HFFc6 (cell line): ENCODE measurements at places on chromosomes 4 and X. TPM values are rescaled to one million over a fixed set of nuclear protein-coding genes. Genes with fewer than 3 reads are reported as not detected.

- no peak overlapping the region for H3K27ac ChIP-seq
- H3K4me1 ChIP-seq, result no peaks in the 10 kb centered on the region
- no peaks in the 10 kb centered on the region for H3K36me3 ChIP-seq
- no peak overlapping the region for H3K4me3 ChIP-seq
- no peak for DNase-seq
These were observed 14.6 kb upstream of the NDST4 start for GRCh38 chr4:115128037-115128436.

DNA sequence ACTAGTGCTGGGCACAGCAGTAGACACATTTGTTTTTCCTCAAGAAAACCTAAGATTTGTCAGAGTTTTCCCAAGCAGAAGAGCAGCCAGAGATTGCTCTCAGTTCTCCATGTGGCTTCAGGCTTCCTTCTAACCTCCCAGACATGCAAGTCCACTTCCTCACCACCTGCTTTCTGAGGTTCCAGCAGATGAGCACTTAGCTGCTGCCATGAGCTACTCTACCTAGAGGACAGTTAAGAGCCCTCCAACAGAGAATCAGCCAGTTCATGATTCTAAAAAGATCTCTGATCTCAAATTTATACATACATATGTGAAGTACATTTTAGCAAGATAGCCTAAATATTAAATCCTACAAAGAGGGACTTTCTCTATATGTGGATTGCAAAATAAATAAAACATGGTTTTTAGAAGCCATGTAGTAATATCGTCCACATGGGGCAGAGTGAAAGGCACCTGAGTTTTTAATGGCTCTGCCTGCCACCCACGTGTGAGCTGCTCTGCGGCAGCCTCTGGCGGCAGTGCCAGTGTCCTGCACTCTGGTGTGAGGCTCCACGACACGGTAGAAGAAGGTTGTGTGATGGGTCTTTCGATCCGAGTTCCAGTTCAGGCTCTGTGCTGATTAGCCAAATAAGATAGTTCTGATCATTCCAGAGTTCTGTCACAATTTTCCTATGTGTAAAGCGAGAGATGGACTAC is 10.3 kb downstream of the CYP4V2 start:
- no peaks in the 10 kb centered on the region; the same call in 1 of the 2 replicates for H3K27me3 ChIP-seq
- no peaks in the 10 kb centered on the region for H3K4me1 ChIP-seq
- H3K36me3 ChIP-seq, result no peaks in the 10 kb centered on the region
- H3K27ac ChIP-seq, result no peak overlapping the region

- H3K36me3 ChIP-seq, result no peaks in the 10 kb centered on the region
- no peaks in the 10 kb centered on the region for H3K27me3 ChIP-seq
- H3K27ac ChIP-seq, result no peak overlapping the region
- no peak for DNase-seq
These were observed 14.7 kb downstream of the UNC5C start for GRCh38 chr4:95534032-95534431.

- H3K4me1 ChIP-seq, result peaks cover 19% of the 10 kb centered on the region
- peaks cover 19% of the 10 kb centered on the region for H3K36me3 ChIP-seq
- DNase-seq, result no peak
- H3K27ac ChIP-seq, result no peak overlapping the region
- peaks cover 3% of the 10 kb centered on the region; the same call in 1 of the 2 replicates for H3K27me3 ChIP-seq
- no peak overlapping the region for H3K4me3 ChIP-seq
These were observed 84.9 kb downstream of the PRDM5 start for GRCh38 chr4:120837656-120838055.

GRCh38 chr4:94944726-94945125 is 187.0 kb downstream of the BMPR1B start:
- no peaks in the 10 kb centered on the region for H3K36me3 ChIP-seq
- DNase-seq, result no peak
- H3K4me3 ChIP-seq, result no peak overlapping the region
- peaks cover 8% of the 10 kb centered on the region for H3K27me3 ChIP-seq
- H3K27ac ChIP-seq, result no peak overlapping the region

GRCh38 chrX:97481228-97481627 is 597.5 kb downstream of the RPA4 start:
- H3K4me3 ChIP-seq, result no peak overlapping the region
- no peak for DNase-seq

GRCh38 chr4:156559346-156559745 is 412.3 kb downstream of the PDGFC start:
- no peak for DNase-seq
- H3K27me3 ChIP-seq, result peaks cover 2% of the 10 kb centered on the region; the same call in 1 of the 2 replicates
- H3K36me3 ChIP-seq, result peaks cover 26% of the 10 kb centered on the region
- H3K27ac ChIP-seq, result peak overlapping the region; percentile 58
- peak overlapping the region; percentile 73 for H3K4me3 ChIP-seq
- H3K4me1 ChIP-seq, result peaks cover 67% of the 10 kb centered on the region

FGFR3 gene
- 0.61 to 1.6 TPM (median 0.64 TPM) in 3 replicates for total RNA-seq

XAGE2 gene
- total RNA-seq, result not detected in 3 replicates

GYG2 gene
- total RNA-seq, result 0.35 TPM in 1 of 3 replicates, not detected in the others

TMEM47 gene
- 83.7 to 118 TPM (median 99.4 TPM) in 3 replicates for total RNA-seq

CT47B1 gene
- not detected in 2 replicates for total RNA-seq

EXOSC9 gene
- 29.9 and 47.8 TPM in 2 replicates for total RNA-seq

LRAT gene
- total RNA-seq, result not detected in 3 replicates
